ENCODE measurements at places on chromosomes 4 and X.

GRCh38 chr4:37732526-37733186 is 46.5 kb upstream of the RELL1 start:
- no peak for DNase-seq

DNA sequence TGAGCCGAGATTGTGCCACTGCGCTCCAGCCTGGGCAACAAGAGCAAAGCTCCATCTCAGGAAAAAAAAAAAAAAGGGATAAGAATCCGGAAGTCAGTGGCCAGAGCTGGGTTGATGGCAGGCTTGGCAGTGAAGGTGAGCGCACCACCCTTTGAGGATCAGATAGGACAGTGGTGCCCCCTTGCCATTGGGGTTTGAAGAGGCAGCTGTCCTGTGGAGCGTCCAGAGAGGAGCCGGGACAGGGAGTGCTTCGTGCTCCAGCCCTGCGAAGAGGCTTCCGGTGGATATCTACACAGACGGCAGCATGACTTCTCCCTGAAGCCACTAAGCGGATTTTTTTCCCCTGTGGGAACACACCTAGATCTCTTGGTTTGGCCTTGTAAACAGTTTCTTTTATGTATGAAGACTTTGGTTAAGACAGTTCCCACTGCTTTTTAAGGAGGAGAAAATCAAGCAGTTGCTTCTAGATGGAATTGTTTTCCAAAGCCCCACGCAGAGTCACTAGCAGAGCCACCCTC is 6.5 kb downstream of the TBC1D14 start:
- DNase-seq = peak; percentile 44

GRCh38 chr4:150746156-150746555 is 164.2 kb downstream of the MAB21L2 start:
- no peak for DNase-seq

DNA sequence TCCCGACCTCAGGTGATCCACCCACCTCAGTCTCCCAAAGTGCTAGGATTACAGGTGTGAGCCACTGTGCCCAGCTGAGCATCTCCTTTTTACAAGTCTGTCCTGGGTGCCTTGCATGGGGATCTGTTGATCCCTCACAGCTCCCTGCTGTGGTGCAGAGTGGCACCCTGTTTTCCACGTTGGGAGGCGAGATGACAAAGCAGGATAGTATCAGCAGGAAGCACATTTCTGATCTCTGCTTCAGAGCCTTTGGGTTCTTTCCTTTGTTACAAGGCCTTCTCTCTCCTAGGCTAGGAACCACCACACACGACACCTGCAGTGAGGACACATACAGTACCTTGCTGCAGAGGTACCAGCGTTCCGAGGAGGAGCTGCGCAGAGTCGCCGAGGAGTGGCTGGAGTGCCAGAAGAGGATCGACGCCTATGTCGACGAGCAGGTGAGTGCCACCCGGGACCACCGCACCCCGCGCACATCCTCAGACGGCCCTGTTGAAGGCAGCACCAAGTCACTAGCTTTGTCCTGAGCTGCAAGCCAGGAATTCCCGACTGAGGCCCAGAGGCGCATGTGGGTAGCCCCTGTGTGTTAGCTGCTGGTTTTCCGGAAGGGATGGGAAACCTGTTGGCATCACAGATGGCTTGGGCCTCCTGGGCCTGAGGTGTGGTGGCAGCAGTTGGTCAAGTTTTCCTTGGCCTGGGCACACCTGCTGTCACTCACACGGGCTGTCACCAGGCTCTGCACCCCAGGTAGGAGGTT is 109.6 kb downstream of the TNIP2 start:
- DNase-seq = no peak

DNA sequence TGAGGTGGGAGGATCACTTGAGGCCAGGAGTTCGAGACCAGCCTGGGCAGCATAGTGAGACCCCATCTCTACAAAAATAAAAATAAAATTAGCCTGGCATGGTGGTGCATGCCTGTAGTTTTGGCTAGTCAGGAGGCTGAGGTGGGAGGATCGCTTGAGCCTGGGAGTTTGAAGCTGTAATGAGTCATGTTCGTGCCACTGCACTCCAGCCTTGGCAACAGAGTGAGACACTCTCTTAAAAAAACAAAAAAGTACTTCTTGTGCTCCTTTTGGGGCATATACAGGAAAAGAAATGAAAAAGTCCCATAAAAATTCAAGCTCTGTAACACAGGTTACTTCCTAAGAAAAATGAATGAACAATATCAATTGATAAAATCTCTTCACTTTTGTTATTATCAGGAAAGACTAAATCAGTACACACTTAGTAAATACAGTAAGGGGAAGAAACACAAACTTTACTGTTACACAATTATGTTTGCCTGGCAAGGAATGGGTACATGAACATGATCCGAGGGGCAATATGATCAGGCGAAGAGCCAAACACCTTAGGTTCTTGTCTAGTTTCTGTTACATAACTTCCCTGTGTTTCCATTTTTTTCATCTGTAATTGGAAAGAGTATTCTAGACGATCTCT is 46.9 kb downstream of the CCDC158 start:
- DNase-seq = no peak

DNA sequence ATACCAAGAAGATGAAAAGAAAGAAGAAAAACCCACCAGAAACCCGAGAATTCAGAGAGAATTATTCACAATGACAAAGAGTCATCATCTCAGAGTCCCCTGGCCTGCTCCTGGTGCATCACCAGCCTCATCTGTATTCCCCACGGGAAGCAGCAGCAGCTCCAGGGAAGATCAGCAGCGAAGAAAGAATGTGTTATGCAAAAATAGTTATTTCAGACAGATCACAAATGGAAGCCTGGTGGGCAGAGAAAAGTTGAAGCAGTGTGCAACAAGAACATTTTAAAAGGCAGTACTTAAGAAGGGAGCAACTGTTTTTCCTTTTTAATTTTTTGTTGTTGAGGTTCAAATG is 189.2 kb downstream of the PPP3CA start:
- DNase-seq = no peak
